ENCODE measurements at places on chromosomes 2 and 18. TPM values are rescaled to one million over a fixed set of nuclear protein-coding genes. Genes with fewer than 3 reads are reported as not detected.

GRCh38 chr2:120859128-120859527, 123.5 kb downstream of the GLI2 start:
- DNase-seq: no peak

SLC9A4 gene
- 0.19 TPM for total RNA-seq

GRCh38 chr2:60899230-60899891, 18.0 kb downstream of the REL start:
- no peak for DNase-seq

DNA sequence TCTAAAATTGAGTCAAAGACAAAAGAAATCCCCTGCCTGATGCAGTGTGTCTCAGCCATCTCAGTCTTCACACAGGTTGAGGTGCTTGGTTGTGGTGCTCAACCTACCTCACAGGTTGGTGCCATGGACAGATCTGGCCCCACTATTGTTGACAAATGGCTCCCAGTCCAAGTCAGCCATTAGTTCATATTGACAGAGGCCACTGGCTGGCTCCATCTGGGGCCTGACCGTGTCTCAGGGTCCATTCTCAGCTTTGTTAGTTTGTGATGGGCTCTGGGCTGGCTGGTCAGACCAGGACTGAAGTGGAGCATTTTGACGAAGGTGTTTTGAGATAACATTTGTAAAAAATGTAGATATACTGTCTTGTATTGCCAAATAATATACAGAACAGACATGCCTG, 36.9 kb downstream of the MRPL33 start:
- no peak for DNase-seq

CYP27C1 gene
- total RNA-seq: not detected

DNA sequence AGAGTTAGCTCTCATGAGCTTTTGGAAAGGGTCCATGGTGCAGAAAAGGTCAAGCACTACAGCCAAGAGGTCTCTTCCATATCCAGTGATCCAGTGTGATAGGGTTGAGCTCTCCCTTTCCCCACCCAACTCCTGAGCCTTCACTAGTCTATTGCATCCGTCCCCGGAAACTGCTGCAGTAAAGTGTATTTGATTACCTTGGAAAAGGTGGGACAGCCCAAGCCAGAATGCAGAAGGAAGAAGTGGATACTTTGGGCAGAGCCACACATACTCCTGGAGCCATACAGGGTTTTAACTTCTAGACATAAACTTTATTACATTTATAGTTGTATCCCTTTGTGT, 3.6 kb downstream of the PNKD start:
- DNase-seq: no peak

NEU4 gene
- total RNA-seq: 0.39 TPM

- no peak for DNase-seq
Observed at GRCh38 chr2:133776936-133777573, 208.8 kb upstream of the NCKAP5 start.

DNA sequence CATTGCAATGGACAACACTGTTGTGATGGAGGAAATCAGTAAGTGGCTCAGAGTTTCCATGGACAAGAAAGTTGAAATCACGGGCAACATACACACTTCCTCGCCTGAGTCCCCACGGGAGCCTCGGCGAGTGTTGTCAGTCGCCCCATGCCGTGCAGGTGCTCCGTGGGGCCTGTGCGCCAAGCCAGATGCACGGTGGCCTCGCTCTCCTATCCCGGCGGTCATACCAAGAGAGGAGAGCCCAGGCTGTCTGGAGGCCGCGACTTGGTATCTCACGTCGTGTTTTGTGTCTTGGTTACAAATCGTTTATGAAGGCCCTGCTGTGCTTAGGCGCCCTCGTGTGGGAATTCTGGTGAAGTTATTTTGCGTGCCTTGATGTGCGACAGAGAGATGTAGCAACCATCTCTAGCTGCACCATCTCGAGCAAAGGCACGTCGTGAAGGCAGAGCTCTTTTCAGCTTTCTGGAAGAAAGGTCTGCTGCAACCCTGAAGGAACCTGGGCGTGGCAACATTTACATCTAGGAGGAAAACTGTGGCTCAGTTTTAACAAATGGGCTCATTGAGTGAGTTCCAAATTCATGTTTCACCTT, 21.8 kb downstream of the ATG4B start:
- DNase-seq: peak; percentile 58

DNA sequence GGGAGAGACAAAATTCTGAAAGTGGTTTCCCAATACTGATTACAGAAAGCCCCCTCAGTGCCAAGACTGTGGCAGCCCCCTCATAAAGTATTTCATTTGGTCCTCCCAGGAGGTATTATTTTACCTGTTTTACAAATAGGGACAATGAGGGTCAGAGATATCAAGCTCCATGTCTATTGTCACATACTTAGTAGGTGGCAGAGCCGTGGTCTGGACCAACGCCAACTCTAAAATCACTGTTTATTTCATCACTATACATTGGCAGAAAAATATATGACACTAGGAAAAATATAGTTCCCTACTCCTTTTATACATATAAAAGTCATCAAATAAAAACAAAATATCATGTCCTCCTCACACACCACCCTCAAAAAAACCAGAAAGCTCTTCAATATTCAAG, 68.6 kb downstream of the DHRS9 start:
- DNase-seq: no peak

NDC80 gene
- 3.4 TPM for total RNA-seq

DNA sequence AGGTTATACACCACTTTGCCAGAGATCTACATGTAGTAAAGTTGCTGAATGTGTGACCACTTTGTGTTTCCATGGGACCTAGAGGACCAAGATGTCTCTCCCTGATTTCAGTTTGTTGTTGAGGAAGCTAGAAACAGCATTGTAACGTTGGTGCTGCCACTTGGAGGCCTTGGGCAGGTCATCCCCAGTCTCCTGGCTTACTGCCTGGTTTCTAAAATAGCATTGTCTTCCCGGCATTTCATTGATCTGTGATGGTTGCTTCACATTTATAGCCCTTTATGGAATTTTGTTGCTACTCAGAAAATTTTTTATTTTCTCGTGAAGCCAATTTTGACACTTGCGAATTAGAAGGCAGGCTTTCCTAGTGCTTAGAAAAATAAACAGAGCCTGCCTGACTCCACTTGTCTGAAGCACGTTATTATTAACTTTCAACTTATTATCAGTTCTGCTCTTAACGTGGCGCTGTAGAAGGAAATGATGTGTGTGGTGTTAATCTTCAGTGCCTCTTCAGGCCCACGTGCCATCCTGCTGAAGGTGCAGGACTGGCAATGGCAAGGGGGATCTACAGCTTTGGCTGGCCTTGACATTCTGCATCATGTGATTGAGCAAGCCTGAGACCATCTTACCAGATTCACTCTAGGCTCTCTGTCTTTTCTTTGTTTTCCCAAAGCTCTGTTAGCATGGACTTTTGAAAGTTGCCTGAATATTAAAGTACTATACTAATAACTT, 59.9 kb downstream of the INPP4A start:
- DNase-seq: no peak

GRCh38 chr2:16660114-16660513, 5.5 kb downstream of the CYRIA start:
- no peak for DNase-seq

- no peak for DNase-seq
Observed at GRCh38 chr2:130300970-130301348, 41.7 kb upstream of the IMP4 start.

DNA sequence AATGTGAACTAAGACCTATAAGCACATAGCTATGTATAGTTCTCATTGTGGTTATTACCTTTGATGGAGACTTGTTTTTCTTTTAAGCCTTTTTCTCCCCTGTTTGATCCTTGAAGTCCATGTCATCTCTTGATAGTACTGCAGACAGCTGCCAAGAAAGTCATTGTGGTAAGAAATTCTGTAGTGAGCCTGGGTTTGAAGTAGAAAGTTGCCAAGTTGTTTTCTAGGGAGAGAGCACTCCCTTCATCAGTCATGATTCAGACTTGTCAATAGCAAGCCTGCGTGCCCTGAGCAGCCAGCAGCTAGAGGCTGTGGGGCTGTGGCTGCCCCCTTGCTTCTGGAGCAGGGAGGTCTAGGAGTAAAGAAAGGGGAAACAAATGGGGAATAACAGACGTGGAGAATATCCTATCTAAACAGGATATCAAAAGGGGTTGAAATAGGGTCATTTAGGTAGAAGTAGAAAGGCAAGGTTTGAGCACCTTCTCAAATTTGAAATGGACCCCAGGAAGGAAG, 8.4 kb downstream of the SP5 start:
- no peak for DNase-seq

DNA sequence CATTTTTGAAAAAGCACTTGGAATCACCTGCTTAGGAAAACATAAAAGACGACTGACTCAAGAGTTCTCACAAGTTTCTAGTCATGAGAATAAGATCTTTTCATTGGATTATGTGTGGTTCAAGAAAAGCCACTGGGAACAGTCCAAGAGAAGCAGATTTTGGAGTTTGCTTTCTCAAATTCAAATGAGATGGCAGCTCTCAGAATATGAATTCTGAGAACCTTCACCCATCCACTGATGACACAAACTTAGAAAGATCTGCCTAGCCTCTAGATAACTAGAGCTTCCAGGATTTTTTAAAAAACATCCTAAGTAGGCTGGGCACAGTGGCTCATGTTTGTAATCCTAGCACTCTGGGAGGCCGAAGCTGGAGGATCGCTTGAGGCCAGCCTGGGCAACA, 26.8 kb downstream of the MEX3C start:
- DNase-seq: no peak

FN1 gene
- not detected for total RNA-seq

- no peak for DNase-seq
Observed at GRCh38 chr2:189267491-189267890, 87.9 kb upstream of the COL5A2 start.

GRCh38 chr2:42978175-42978886, 185.9 kb upstream of the HAAO start:
- DNase-seq: no peak

- DNase-seq: no peak
Observed at GRCh38 chr2:145595296-145595695, 1075.4 kb upstream of the ZEB2 start.

SALL3 gene
- not detected for total RNA-seq

SAG gene
- total RNA-seq: 0.11 TPM

GRCh38 chr18:43277164-43277600, at the start of gene SYT4:
Gene SYT4, minus strand, starts transcription at chr18:43277490. Its CDS starts 209 bp downstream, at chr18:43277281.
- no peak for DNase-seq

DNA sequence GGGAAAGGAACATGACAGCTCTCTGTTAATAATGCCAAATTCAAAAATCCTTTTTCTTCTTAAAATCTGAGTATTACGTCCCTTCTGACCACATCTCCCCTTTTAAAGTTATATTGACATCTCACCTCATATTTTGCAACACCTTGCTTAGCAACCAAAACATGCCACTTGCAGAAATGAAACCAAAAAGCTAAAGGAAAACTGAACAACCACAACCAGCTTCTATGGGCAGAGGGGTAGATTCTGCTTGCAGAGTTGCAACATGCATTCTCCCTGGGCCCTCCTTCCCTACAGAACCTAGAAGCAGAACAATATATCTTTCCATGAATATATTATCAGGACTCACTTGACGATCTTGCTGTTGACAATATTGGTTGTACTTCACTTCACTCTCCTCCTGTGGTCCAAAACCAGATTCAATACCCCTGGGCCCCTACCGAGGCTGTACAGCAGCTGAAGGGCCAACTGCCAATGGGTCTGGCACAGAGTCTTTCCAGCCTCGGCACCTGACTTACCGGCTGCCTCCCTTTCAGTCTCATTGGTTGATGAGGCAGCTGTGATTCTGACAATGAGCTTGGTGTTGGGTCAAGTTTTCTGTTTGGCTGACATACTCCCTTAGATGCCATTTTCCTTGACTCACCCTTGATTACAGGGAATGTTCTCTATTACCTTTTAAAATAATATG, 616.6 kb downstream of the ZEB2 start:
- DNase-seq: no peak

DNA sequence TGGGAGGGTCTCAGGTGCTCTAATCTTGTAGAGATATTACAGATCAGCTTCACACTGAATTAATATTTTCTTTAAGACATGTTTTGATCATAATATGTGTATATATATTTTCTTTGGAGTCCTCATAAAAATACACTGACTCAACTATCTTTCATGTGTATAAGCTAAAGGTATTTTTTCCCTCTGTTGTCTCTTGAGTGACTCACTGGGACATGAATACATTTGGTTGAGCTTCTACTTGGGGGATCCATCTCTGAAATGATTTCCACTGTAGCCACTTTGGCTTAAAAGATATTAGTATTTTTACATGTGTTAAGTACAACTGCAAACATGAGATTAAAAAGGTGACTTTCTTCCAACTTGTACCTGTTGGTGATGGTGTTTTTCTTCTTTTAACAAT, 140.8 kb downstream of the TTN start:
- DNase-seq: no peak

DNA sequence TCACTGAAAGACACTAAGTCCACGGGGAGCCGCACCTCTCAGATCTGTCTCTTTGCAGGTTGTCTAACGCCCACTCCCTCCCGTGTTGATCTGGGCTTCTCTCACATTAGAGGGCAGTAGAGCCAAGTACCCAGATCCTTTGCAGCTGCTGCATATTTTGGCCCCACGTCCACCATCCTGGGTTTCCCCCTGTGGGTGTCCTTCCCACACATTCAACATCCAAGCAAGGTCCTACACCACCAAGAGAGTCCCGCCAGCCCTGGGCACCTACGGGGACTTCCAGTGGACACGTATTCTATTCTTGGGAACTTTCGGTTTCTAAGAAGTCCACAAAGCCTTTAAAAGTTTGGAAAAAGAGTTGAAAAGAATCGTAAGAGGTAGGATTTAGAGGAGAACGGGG, 116.6 kb downstream of the ATL2 start:
- DNase-seq: no peak

DNA sequence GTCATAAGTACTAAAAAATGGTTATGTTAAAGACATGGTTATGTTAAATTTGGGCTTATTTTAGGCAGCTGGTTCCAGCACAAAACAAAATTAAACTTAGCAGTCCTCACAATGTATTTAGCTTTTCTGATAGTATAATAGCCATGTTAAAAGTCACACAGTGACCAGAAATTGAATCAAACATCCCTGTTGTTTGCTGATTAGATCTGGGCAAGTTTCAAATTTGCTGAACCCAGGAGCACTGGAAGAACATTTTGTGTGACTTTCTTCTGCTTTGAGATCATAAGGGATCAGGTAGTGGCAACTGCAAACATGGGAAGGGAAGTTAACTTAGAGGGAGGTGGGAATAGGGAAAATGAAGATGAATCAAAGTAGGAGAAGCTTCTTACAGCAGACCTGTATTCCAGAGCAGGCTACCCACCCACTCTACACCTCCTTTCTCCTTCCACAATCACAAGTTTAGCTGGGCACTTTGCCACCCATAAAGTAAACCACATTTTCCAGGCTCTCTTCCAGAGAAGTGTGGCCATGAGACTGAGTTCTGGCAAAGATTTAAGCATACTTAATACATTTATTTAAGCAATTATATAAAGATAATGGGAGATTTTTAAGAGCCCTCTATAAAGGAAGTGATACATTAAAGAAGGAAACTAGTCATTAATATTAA, 616.1 kb upstream of the LRATD1 start:
- no peak for DNase-seq

TM4SF20 gene
- total RNA-seq: not detected

All from natural killer cell (primary cell).